Endodermal cell (in vitro differentiated cells): ENCODE measurements at places on chromosomes 5 and 9. TPM values are rescaled to one million over a fixed set of nuclear protein-coding genes. Genes with fewer than 3 reads are reported as not detected.

- peaks cover 46% of the 10 kb centered on the region for H3K36me3 ChIP-seq
- H3K4me1 ChIP-seq: peaks cover 17% of the 10 kb centered on the region
- H3K27me3 ChIP-seq: no peaks in the 10 kb centered on the region
- H3K27ac ChIP-seq: no peak overlapping the region
Measured at GRCh38 chr9:115030006-115030405, 88.0 kb downstream of the TNC start.

GRCh38 chr9:112224401-112225289 is 49.5 kb upstream of the SUSD1 start:
- H3K36me3 ChIP-seq: peaks cover 88% of the 10 kb centered on the region
- no peaks in the 10 kb centered on the region for H3K27me3 ChIP-seq
- DNase-seq: no peak
- no peak overlapping the region for H3K27ac ChIP-seq
- H3K4me1 ChIP-seq: no peaks in the 10 kb centered on the region
- H3K4me3 ChIP-seq: no peak overlapping the region

GRCh38 chr5:16863469-16863946 is 72.6 kb downstream of the MYO10 start:
- H3K4me1 ChIP-seq: peaks cover 23% of the 10 kb centered on the region
- H3K27me3 ChIP-seq: no peaks in the 10 kb centered on the region
- no peak for DNase-seq
- H3K36me3 ChIP-seq: peaks cover 75% of the 10 kb centered on the region

GRCh38 chr5:3401635-3402034 is 194.0 kb upstream of the IRX1 start:
- no peak overlapping the region for H3K4me3 ChIP-seq
- peak; percentile 26 for DNase-seq
- no peaks in the 10 kb centered on the region for H3K27me3 ChIP-seq
- H3K36me3 ChIP-seq: no peaks in the 10 kb centered on the region
- no peak overlapping the region for H3K27ac ChIP-seq
- H3K4me1 ChIP-seq: no peaks in the 10 kb centered on the region

Gene CD72
- total RNA-seq: 2.4 and 3.3 TPM in 2 replicates

Gene LCN15
- total RNA-seq: 0.47 and 0.51 TPM in 2 replicates

Gene PCDHGA10
- total RNA-seq: 19.5 and 20.7 TPM in 2 replicates

GRCh38 chr9:123550797-123551196 is 194.8 kb downstream of the CRB2 start:
- H3K27ac ChIP-seq: peak overlapping the region; percentile 12
- H3K27me3 ChIP-seq: no peaks in the 10 kb centered on the region
- H3K4me3 ChIP-seq: no peak overlapping the region
- DNase-seq: peak; percentile 84

- H3K27me3 ChIP-seq: no peaks in the 10 kb centered on the region
- H3K27ac ChIP-seq: no peak overlapping the region
- no peaks in the 10 kb centered on the region for H3K36me3 ChIP-seq
- H3K4me3 ChIP-seq: no peak overlapping the region
- peaks cover 6% of the 10 kb centered on the region for H3K4me1 ChIP-seq
Measured at GRCh38 chr5:15598294-15598902, 98.4 kb downstream of the FBXL7 start.

- H3K4me1 ChIP-seq: no peaks in the 10 kb centered on the region
- no peak overlapping the region for H3K27ac ChIP-seq
- no peak overlapping the region for H3K4me3 ChIP-seq
- no peaks in the 10 kb centered on the region for H3K36me3 ChIP-seq
- peak; percentile 66 for DNase-seq
- H3K27me3 ChIP-seq: peaks cover 26% of the 10 kb centered on the region
Measured at GRCh38 chr5:31962351-31962751, 211.8 kb downstream of the GOLPH3 start.

GRCh38 chr9:96476591-96476990 is 26.6 kb downstream of the HABP4 start:
- H3K27ac ChIP-seq: no peak overlapping the region
- peaks cover 14% of the 10 kb centered on the region for H3K36me3 ChIP-seq
- H3K4me3 ChIP-seq: no peak overlapping the region
- H3K27me3 ChIP-seq: no peaks in the 10 kb centered on the region
- no peak for DNase-seq
